ENCODE measurements at places on chromosomes 6 and 20. TPM values are rescaled to one million over a fixed set of nuclear protein-coding genes. Genes with fewer than 3 reads are reported as not detected.

Gene C6orf15
- not detected for total RNA-seq

GRCh38 chr6:154354265-154354777 lies 2.3 kb downstream of the IPCEF1 start:
- H3K27ac ChIP-seq, result peak overlapping the region; percentile 6
- peak overlapping the region; percentile 6 for H3K4me3 ChIP-seq
- H3K4me1 ChIP-seq, result peaks cover 67% of the 10 kb centered on the region

DNA sequence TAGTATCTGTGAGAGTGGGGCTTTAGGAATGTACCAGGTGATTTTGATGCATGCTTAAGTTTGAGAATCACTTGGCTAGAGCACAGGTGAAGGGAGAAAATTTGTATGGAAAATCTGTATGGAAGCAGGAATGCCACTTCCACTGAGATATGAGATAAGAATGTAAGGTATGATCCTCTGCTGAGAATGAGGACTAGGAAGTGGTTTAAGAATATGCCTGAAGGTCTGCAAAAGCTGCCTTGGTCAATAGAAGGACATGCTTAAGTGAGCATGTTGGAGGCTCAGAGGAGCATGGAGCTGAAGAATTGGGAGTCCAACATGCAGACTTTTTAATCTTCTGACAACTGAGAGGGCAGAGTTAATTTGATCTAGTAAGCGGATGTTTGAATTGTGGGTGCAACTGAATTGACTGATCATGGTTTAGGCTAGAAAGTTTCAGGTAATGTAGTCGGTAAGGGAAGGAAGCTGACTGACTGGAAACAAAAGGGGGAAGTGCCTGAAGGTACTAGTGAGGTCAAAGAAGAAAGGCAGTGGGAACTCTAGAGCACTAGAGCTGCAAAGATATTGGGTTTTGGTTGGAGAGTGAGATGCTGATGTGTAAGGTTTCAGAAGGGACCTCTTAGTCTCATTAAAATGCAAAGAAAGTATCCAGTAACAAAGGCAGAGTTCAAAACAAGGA lies 28.6 kb upstream of the NOTCH4 start:
- no peaks in the 10 kb centered on the region for H3K27me3 ChIP-seq
- peaks cover 32% of the 10 kb centered on the region for H3K4me1 ChIP-seq
- H3K27ac ChIP-seq, result peak overlapping the region; percentile 8
- H3K4me3 ChIP-seq, result peak overlapping the region; percentile 56
- peak; percentile 19 for DNase-seq

DNA sequence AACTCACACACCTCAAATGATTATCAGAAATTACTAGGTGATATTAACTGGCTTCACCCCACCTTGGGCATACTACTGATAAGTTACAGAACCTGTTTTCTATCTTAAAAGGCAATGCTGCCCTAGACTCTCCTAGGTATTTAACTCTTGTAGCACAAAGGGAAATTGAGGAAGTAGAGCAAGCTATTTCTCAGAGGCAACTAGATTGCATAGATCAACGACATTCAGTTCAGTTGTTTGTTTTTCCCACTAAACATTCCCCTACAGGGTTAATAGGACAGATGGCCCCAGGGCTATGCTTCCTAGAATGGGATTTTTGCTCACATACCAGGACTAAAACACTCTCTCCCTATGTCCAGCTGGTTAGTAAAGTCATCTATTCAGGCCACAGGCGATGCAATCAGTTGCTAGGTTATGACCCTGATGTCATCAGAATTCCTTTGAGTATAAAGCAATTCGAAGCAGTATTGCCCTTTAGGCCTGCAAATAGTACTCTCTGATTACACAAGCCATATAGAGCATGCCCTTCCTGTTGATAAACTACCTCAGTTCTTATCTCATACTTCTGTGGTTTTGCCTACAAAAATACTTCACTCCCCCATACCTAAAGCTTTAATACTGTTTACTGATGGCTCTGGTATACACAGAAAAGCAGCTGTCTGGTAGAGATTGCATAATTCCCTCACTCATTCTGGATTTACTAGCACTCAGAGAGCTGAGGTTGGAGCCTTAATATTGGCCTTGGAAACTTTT lies 67.4 kb upstream of the ASCC3 start:
- H3K4me3 ChIP-seq, result no peak overlapping the region
- H3K27me3 ChIP-seq, result peaks cover 8% of the 10 kb centered on the region
- no peaks in the 10 kb centered on the region for H3K36me3 ChIP-seq
- no peaks in the 10 kb centered on the region for H3K4me1 ChIP-seq

All from activated T-cell treated with anti-CD3 and anti-CD28 coated beads, Interleukin-2, amount 50 U/mL, for 72 hours (primary cell).